Thoracic aorta (tissue), 2 donors: ENCODE measurements at places on chromosomes 4 and X. TPM values are rescaled to one million over a fixed set of nuclear protein-coding genes. Genes with fewer than 3 reads are reported as not detected.

The HPSE gene
- total RNA-seq = 6.1 TPM

The MAP3K15 gene
- total RNA-seq = not detected

The SSX4B gene
- not detected for total RNA-seq

The SORCS2 gene
- total RNA-seq = 0.68 TPM

The MAGEB10 gene
- not detected for total RNA-seq

The PUDP gene
- 12.7 TPM for total RNA-seq

The CXorf49 gene
- not detected for total RNA-seq

The C4orf50 gene
- 0.14 TPM for total RNA-seq

DNA sequence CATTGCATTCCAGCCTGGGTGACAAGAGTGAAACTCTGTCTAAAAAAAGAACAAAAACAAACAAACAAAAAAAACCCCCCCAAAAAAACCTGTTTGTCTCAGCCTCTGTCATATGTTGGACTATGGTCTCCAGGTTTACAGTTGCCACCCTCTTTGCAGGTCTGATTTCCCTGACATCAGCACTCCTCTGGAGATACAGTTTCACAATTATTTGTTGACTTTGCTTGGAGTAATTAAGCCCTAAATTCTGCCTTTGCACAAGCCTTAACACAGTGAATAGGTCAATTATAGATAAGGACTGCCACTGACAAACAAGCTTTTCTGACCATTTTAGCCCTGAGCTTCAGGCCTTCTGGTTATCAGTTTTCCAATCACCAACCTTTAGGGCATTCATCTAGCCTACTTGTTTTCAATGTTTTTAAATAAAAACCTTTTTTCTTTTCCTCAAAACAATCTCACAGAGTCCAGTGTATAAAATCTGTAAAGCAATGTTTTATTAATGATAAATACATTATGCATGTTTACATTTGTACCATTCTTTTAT, 20.4 kb upstream of the MAPK10 start:
- DNase-seq = no peak
- no peaks in the 10 kb centered on the region for H3K36me3 ChIP-seq
- no peaks in the 10 kb centered on the region for H3K27me3 ChIP-seq
- H3K4me3 ChIP-seq = no peak overlapping the region

GRCh38 chrX:136779346-136779781, 1.4 kb downstream of the ARHGEF6 start:
- H3K27ac ChIP-seq = no peak overlapping the region
- H3K4me3 ChIP-seq = peak overlapping the region; percentile 64
- no peaks in the 10 kb centered on the region for H3K27me3 ChIP-seq
- peaks cover 3% of the 10 kb centered on the region for H3K4me1 ChIP-seq

GRCh38 chrX:68419975-68420374, 13.3 kb downstream of the OPHN1 start:
- DNase-seq = no peak
- H3K36me3 ChIP-seq = no peaks in the 10 kb centered on the region
- no peak overlapping the region for H3K4me3 ChIP-seq
- peaks cover 4% of the 10 kb centered on the region for H3K4me1 ChIP-seq
- H3K27ac ChIP-seq = no peak overlapping the region

DNA sequence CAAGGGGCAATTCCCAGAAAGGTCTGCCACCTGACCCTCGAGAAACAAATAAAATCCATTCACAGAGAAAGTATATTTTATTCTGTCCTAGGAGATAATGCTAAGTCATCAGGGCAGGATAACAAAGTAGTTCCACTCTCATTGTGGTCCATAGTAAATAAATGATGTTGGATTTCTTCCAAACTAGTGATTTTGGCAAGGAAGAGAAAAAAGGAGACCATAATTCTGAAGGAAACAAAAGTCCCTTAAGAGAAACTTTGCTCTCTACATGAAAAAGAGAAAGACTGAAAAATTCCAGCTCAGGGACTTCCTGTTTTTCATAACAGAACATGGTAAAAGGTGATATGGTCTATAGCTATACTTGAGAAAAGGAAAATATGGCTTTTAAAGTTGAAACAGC, 71.5 kb upstream of the DDX60 start:
- no peak overlapping the region for H3K27ac ChIP-seq
- H3K4me3 ChIP-seq = no peak overlapping the region
- peaks cover 4% of the 10 kb centered on the region for H3K36me3 ChIP-seq
- DNase-seq = no peak
- peaks cover 4% of the 10 kb centered on the region for H3K4me1 ChIP-seq
- H3K27me3 ChIP-seq = no peaks in the 10 kb centered on the region

DNA sequence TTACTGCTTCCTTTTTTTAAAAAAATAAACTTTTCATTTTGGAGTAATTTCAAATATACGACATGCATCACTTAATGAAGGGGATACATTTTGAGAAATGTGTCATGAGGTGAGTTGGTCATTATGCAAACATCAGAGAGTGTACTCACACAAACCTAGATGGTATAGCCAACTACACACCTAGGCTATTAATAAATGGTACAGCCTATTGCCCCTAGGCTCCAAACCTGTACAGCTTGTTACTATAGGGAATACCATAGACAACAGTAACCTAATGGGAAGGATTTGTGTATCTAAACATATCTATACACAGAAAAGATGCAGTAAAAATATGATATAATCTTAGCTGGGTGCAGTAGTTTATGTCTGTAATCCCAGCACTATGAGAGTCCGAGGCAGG, 29.1 kb downstream of the SETD7 start:
- DNase-seq = no peak
- H3K27me3 ChIP-seq = no peaks in the 10 kb centered on the region
- no peak overlapping the region for H3K4me3 ChIP-seq
- H3K36me3 ChIP-seq = peaks cover 32% of the 10 kb centered on the region
- H3K4me1 ChIP-seq = no peaks in the 10 kb centered on the region

GRCh38 chrX:97867266-97867665, 983.6 kb downstream of the RPA4 start:
- no peaks in the 10 kb centered on the region for H3K4me1 ChIP-seq
- no peak overlapping the region for H3K27ac ChIP-seq
- no peaks in the 10 kb centered on the region for H3K27me3 ChIP-seq
- no peak overlapping the region for H3K4me3 ChIP-seq
- H3K36me3 ChIP-seq = no peaks in the 10 kb centered on the region

GRCh38 chr4:113758372-113758771, 3.2 kb downstream of the CAMK2D start:
- peak overlapping the region; percentile 4 for H3K27ac ChIP-seq
- peaks cover 46% of the 10 kb centered on the region for H3K4me1 ChIP-seq
- H3K27me3 ChIP-seq = no peaks in the 10 kb centered on the region
- H3K36me3 ChIP-seq = no peaks in the 10 kb centered on the region

DNA sequence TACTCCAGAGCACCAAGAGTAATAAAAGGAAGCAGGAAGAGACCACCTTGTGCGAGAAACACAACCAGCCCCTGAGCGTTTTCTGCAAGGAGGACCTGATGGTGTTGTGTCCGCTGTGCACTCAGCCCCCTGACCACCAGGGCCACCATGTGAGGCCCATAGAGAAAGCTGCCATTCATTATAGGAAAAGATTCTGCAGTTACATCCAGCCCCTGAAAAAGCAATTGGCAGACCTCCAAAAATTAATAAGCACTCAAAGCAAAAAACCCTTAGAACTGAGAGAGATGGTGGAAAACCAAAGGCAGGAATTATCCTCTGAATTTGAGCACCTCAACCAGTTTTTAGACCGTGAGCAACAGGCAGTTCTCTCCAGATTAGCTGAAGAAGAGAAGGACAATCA, 5.7 kb downstream of the TRIM75 start:
- H3K27me3 ChIP-seq = no peaks in the 10 kb centered on the region
- no peak for DNase-seq
- no peaks in the 10 kb centered on the region for H3K36me3 ChIP-seq
- no peaks in the 10 kb centered on the region for H3K4me1 ChIP-seq
- no peak overlapping the region for H3K4me3 ChIP-seq

GRCh38 chrX:10629905-10630304, 9.5 kb upstream of the MID1 start:
- H3K4me1 ChIP-seq = no peaks in the 10 kb centered on the region
- no peaks in the 10 kb centered on the region for H3K27me3 ChIP-seq
- H3K4me3 ChIP-seq = no peak overlapping the region
- DNase-seq = no peak
- no peaks in the 10 kb centered on the region for H3K36me3 ChIP-seq

- no peak overlapping the region for H3K4me3 ChIP-seq
- H3K36me3 ChIP-seq = no peaks in the 10 kb centered on the region
- DNase-seq = no peak
- no peaks in the 10 kb centered on the region for H3K27me3 ChIP-seq
- H3K4me1 ChIP-seq = no peaks in the 10 kb centered on the region
These were observed 44.2 kb downstream of the MAML3 start for GRCh38 chr4:140109737-140110136.

DNA sequence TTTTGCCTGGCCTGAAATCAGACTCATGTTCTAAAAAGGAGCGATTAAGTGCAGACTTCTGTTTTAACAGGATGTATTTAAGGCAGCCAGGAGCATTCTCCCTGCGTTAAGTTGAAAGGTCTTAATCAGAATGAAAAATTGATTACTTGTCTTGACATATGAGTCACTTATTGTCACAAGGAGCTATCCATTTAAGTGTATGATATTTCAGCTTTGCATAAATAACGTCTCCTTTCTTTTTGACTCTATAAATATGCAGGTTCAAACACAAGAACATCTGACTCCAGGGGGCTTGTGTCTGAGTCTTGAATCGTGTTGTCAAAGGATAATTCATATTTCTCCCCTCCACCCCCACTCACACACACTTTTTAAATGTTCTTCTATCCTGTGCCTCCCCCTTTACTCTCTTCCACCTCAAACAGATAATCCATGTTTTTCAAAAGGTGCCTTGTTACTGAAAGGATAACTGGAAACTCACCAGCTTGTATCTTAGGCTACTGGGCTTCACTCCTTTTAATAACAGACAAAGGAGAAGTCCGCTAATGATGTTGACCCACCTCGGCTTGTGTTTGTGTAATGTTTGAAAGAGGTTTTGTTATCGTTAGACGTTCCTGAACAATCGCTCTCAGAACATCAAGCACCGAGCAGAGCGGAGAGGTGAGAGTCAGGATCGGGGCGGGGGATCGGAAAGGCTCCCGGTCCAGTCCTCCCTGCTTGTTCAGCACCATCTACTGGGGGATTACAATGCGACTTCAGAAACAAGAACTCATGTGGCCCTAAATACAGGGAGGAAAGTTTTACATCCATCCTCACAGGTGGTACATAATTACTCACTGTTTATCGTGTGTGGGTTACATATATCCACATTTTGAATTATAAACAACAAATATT, 107.5 kb upstream of the RPL34 start:
- no peak overlapping the region for H3K27ac ChIP-seq
- no peaks in the 10 kb centered on the region for H3K27me3 ChIP-seq
- H3K4me1 ChIP-seq = peaks cover 6% of the 10 kb centered on the region

DNA sequence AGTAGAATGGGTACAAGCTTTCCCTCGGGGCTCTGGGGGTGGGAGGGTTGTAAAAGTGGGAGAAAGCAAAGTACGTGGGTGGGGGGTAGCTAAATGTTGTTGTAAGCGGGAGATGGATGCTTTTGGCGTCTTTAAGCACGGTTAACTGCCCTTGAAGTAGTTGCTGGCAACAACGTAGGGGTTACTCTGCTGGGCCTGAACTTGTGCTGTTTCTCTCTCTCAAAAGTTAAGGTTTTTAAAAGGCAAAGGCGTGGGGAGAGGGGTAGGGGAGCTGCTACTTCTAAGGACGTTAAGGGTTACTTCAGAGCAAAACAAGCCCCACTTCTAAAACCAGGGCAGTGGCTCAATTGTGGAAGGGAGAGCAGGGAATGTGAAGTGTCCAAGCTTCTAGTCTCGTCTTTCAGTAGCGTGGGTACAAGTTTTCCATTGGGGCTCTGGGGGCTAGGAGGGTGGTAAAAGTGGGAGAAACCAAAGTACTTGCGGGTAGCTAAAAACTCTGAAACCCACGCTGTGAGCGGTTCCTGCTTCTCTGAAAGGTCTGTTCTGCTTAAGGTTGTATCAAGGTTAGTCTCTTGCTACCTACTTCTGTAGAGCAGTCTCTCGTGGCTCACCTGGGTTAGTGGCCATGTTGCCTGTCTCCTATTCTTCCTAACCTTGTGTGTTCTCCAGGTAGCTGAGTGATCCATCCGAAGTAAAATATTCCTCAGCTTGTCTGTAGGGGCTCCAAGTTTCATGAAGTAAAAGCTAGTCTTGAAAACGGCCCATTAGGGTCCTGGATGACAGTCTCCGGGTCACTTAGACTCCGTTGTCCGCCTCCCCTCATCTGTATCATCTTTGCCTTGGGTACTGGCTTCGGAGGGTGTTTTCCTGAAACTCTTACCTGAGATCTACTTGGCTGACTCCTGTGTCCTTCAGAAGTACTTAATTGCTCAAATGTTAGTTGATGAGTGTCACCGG, 1.7 kb upstream of the WDR1 start:
- DNase-seq = no peak
- peaks cover 17% of the 10 kb centered on the region for H3K36me3 ChIP-seq
- peak overlapping the region; percentile 92 for H3K27ac ChIP-seq
- H3K4me3 ChIP-seq = peak overlapping the region; percentile 89
- H3K4me1 ChIP-seq = peaks cover 36% of the 10 kb centered on the region

DNA sequence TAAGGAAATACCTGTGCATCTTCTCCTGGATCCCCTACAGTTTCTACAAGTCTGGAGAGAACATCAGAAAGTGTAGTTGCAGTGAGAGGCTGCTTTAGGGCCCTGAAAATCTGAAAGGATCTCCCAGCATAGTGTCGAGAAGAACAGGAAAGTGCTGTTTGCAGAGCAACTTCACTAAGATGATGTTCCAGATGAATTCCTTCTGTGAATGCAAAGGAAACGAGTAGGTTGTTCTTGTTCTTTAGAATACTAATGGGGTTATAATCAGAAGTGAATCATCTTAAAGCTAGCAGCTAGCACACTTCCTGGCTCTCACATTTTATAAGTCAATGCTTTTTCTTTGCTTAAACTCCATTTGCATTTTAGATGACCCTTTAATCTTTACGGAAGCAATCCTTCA, 53.7 kb downstream of the ZAR1 start:
- H3K27me3 ChIP-seq = no peaks in the 10 kb centered on the region
- peaks cover 12% of the 10 kb centered on the region for H3K4me1 ChIP-seq
- H3K36me3 ChIP-seq = peaks cover 61% of the 10 kb centered on the region
- H3K4me3 ChIP-seq = no peak overlapping the region

- H3K27ac ChIP-seq = no peak overlapping the region
- no peak overlapping the region for H3K4me3 ChIP-seq
- H3K36me3 ChIP-seq = no peaks in the 10 kb centered on the region
- H3K4me1 ChIP-seq = no peaks in the 10 kb centered on the region
These were observed 1.7 kb upstream of the VCX start for GRCh38 chrX:7841084-7841805.
